CD4-positive, alpha-beta T cell treated with Interleukin-10 for 1 hour (primary cell): ENCODE measurements at places on chromosomes 7 and 10.
A peak's percentile ranks its signal among the peaks of the same experiment; 100 is the strongest.

DNA sequence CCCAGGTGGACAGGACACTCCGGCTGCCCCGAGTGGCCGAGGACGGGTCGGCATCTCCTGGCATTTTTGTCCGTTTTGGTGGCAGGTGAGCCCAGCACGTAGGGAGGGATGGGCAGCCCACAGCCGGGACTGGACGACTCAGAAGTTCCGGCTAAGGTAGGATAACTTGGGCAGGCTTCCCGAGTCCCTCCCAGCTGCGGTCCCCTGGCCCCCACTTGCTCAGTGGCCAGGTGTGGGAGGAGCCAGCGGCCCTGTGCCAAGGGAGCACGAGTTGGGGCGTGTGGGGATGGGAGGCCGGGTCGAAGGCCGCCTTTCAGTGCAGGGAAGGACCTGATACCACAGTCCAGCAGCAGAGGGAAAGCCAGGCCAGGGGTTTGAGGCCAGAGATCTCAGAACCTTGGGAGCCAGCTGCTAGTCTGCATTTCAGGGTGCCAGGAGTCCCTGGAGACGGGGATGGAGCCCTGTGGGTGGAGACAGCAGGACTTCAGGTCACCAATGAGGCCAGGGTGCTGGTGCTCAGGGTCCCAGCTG is 58.5 kb downstream of the PWWP2B start:
- DNase-seq = no peak

GRCh38 chr7:128167042-128167701 is 73.9 kb upstream of the LEP start:
- peak; percentile 3 for DNase-seq

DNA sequence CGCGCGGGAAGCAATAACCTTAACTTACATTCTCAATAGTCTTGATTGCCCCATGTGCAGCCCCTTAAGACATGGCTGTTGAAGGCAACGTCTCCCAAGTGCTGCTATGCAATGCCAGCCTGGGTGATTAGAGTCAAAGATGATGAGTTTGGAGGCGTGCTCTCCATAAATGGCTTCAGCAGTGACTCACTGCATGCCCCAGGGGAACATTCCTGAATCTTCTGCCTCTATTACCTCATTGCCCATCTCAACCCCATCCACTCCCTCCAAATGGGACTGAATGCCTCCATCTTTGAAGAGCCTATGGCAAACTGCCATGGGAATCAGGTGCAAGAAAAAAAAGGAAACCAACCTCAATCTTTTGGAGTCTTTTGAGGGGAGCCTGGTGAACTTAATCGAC is 282.8 kb downstream of the SNX10 start:
- DNase-seq = no peak

DNA sequence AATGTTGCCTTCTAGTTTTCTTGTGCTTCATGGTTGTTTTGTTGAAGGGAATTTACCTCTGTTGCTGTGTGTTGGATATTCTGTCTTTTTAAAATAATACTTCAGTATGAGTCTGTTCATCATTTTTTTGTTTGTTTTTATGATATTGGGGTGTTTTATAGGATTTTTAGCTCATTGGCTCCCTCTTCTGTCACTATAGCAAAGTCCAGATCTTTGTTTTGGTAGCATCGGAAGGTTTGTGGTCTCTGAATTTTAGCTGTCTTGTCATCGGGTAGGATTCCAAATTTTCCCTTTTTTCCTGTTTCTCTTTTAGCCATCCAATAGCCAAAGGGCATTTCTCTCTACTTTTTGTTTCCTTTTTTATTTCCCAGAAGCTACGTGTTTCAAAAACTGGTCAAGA is 91.4 kb downstream of the EXOC4 start:
- DNase-seq = no peak

DNA sequence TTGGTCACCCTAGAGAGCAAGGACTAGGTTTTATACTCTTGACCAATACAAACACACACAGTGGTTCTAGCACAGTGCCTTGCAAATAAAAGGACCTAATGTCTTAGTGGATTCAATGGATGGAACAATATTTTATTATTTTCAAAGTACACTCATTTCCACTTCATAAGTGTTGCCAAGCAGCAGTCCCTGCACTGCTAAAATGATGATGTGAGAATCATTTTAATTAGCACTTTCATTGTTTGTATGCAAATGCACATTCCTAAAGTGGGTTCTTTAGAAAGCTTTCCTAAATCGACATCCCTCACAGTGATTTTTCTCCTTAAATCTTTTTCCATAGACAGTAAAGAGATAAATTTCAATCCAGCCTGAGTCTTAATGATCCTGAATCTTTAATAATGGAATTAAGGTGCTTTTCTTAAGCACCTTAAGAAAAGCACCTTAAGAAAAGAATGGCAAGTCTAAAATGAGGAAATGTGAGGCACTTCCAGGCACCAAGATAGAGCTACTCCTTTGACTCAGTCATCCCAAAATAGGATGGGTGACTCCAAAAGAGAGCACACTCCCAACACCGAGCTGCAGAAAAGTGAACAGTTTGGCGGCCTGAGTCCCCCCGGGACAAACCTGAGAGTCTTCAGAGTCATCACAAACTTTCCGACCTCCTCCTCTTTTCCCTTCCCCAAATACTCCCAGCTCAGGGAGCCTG is 84.5 kb downstream of the SORBS1 start:
- DNase-seq = no peak

GRCh38 chr10:35998026-35998425 is 355.9 kb upstream of the FZD8 start:
- DNase-seq = no peak

- DNase-seq = no peak
These were observed 3.3 kb downstream of the REPIN1 start for GRCh38 chr7:150371996-150372270.

DNA sequence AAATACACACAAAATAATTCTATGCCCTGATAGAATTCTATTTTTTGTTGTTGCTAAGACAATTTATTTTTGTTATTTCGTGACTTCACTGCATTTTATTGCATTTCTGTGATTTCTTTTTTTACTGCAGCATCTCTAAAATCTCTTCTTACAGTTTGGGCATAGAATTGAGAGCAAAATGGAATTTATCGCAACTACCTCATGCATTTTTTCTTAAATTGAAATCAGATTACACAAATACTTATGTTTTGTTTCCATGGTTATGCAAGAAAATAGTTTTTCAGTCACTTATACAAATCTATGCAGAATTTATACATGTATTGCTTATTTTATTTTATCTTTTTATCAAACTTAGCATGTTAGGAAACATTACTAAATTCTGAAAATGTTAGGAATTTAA is 781.8 kb upstream of the LRRTM3 start:
- DNase-seq = no peak

- DNase-seq = peak; percentile 80
These were observed 27.1 kb downstream of the OGDH start for GRCh38 chr7:44633254-44634186.

DNA sequence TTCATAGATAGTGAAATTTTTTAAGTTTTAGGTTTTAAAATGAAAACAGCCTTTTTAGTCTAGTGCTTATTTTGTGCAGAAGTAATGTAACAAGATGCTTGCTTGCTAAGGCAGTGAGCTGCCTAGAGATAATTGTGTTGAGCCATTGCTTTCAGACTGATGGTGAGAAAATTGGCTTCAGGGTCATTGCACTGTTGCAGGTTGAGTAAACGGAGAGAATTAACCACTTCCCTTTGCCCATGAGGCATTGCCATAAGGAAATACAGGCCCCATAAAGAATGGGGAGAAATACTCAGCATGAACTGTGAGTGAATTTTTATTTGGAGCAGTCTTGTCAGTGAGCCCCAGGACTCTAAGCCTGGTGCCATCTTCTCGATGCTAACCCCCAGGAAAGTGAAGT is 140.5 kb downstream of the LRRC4 start:
- DNase-seq = no peak

DNA sequence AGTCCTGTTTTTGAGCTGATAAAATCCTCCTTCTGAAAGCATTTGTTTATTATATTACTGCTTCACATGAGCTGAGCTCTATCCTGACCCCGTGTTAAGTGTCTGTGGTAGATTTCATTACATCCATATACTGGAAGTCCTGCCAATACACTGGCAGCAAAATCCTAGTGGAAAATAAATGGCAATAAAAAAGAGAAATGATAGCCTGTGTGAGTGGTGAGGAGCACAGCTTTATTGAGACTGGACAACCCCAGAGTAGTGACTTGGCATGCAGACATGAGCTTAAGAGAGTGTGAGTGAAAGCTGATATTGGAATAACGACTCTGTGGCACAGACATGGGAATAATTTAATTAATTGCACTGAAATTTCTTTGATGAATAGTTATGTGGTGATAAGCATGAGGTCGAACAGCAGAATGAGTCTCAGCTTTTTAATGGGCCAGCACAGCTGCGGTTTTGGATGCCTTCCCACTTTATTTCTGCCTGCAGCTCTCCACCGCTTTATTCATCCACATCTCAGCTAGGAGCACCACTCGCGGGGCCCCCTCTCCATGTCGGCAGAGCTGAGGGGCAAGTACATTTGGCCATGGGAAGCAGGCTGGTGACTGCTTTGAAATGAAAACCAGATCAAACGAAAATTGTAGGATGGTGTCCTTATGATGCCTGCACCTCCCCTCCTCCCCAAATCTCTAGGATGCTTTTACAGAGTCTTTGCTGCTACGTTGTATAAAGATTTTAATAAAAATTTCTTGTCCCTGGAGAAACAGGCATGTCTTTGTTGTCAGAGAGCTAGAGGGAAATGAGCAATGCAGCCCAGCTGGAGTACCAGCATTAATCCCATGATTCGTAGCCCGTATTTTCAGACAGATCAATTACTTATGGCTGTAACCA is 494.3 kb downstream of the AUTS2 start:
- DNase-seq = no peak

DNA sequence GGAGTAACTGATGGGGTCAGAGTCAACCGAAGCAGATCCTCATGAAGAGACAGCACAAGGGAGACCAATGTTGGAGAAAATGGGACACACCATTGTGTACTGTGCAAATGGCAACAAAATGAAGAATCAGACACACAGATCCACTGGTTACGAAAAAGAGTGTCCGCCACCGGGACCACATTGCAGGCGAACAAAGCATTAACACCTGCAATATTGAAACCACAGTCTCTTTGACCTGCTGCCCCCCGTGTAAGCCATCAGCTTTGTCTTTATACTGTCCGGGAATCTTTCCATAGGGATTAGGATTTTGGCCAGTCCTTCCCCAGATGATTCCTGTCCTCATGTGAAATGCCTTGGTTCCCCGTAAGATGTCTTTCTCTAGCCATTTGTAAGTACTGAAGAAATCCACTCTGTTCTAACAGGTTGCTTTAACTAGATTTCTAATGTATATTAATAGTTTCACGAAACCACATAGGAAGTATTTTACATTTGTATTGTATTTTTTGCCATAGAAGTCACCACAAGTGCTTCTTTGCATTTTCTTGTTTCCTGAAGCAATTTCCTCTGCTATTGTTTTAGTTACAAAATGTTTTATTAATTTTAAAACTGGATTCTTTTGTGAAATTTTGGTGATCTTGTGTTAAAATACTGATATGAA is 140.8 kb upstream of the NFE2L3 start:
- DNase-seq = no peak

GRCh38 chr10:113304726-113305125 is 248.1 kb upstream of the HABP2 start:
- no peak for DNase-seq

DNA sequence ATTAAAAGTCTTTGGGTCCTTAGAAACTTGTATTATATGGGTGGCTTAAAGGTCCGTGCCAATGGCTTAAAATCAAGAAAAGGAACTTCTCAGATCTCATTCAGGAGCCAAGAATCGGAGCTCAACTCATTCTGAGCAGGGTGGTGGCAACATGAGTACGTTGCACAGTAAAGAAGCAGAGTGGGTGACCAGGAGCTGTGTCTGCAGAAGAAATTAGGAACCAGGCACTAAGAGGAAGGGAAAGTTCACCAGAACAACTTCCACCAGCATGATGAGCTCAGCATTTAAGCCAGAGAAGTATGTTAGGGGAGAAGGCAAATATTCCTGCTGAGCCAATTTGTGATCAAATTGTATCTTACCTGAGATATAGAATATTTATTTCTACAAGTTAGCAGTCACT is 236.0 kb upstream of the NRP1 start:
- no peak for DNase-seq

GRCh38 chr7:15723841-15724240 is 37.4 kb upstream of the MEOX2 start:
- no peak for DNase-seq

- no peak for DNase-seq
These were observed 98.0 kb downstream of the ZMIZ1 start for GRCh38 chr10:79166741-79167140.

GRCh38 chr10:70747192-70747965 is 37.8 kb downstream of the TBATA start:
- no peak for DNase-seq

DNA sequence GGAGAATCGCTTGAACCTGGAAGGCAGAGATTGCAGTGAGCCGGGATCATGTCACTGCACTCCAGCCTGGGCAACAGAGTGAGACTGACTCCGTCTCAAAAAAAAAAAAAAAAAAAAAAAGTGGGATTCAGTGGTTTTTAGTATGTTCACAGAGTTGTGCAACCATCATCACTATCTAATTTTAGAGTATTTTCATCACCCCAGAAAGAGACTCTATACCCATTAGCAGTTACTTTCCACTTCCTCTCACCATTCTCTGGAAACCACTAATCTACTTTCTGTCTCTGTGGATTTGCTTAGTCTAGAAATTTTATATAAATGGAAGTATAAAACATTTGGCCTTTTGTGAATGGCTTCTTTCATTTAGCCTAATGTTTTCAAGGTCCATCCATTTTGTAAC is 113.4 kb downstream of the ST7 start:
- no peak for DNase-seq

DNA sequence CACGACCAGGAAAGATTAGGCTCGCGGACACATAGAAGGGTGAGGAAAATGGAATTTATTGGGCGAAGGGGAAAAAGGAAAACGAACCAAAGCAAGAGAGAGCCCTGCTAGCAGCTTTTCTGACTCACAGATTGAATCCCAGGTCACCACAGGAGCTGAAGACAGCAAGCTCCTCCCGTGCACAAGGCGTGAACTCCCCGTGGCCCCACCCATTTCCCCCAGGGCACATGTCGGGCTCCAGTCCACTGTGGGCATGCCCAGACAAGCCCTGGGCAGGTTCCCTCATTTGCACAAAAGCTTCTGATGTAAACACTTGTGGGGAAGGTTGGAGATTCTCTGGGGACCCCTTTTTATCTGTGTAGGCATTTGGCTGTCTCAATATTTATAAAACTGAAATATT is 582.4 kb downstream of the SUGCT start:
- DNase-seq = no peak

GRCh38 chr7:96401200-96401599 is 79.3 kb upstream of the SLC25A13 start:
- no peak for DNase-seq

DNA sequence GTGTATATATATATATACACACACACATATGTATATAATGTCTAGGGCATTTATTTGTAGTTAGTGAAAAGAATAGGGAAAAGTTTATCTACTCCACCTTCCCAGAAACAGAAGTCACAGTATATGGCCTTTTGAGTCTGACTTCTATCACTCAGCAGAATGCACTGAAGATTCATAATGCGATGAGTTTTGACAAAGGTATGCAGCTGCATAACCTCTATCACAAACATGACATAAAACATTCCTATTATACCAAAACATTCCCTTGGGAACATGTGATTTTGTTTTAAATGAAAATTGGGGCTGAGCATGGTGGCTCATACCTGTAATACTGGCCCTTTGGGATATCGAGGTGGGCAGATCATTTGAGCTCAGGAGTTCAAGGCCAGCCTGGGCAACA is 137.3 kb upstream of the EEPD1 start:
- DNase-seq = no peak

- peak; percentile 63 for DNase-seq
These were observed 878 bp downstream of the SEC61A2 start for GRCh38 chr10:12130237-12130872.
